NCI-H774 (cell line): ENCODE measurements at places on chromosomes 3 and 15.

- no peak for DNase-seq
These were observed 533.9 kb downstream of the TBL1XR1 start for GRCh38 chr3:176663387-176663786.

GRCh38 chr15:26864664-26865191 lies 2.1 kb upstream of the GABRA5 start:
- peak; percentile 2 for DNase-seq

- DNase-seq = no peak
These were observed 38.5 kb upstream of the CPB1 start for GRCh38 chr3:148789146-148789545.

- DNase-seq = no peak
These were observed 76.7 kb downstream of the FEM1B start for GRCh38 chr15:68354268-68354667.

DNA sequence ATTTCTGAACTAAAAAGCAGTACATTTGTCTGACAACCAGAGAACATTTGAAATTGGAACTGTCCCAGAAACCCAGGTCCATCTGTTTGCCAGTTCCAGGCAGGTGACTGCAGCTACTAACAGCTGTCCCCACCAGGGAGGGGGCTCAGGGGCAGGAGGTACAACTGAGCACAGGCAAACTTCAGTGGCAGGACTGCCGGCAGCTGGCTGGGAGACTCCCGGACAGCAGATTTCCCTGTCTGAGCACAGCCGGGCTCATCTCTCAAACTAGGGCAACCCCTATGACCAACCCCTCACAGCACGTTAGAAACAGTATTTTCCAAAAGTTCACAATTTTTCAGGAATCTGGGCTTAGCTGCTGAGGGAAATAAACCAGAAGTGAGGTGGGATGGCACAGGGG lies 88.8 kb downstream of the MEGF11 start:
- DNase-seq = no peak

GRCh38 chr15:76056931-76057330 lies 2.9 kb upstream of the TMEM266 start:
- no peak for DNase-seq

- no peak for DNase-seq
These were observed 28.8 kb upstream of the LEKR1 start for GRCh38 chr3:156797368-156797767.

GRCh38 chr15:69200832-69201745 lies 40.7 kb downstream of the GLCE start:
- DNase-seq = no peak

GRCh38 chr3:174308736-174309135 lies 550.4 kb upstream of the NAALADL2 start:
- no peak for DNase-seq

GRCh38 chr3:44712455-44713075 lies at the start of gene ZNF502:
Gene ZNF502, plus strand, starts transcription at chr3:44712660. Its CDS starts 7,602 bp downstream, at chr3:44720262.
- no peak for DNase-seq

- DNase-seq = no peak
These were observed 139.4 kb downstream of the OPA1 start for GRCh38 chr3:193732391-193732790.

DNA sequence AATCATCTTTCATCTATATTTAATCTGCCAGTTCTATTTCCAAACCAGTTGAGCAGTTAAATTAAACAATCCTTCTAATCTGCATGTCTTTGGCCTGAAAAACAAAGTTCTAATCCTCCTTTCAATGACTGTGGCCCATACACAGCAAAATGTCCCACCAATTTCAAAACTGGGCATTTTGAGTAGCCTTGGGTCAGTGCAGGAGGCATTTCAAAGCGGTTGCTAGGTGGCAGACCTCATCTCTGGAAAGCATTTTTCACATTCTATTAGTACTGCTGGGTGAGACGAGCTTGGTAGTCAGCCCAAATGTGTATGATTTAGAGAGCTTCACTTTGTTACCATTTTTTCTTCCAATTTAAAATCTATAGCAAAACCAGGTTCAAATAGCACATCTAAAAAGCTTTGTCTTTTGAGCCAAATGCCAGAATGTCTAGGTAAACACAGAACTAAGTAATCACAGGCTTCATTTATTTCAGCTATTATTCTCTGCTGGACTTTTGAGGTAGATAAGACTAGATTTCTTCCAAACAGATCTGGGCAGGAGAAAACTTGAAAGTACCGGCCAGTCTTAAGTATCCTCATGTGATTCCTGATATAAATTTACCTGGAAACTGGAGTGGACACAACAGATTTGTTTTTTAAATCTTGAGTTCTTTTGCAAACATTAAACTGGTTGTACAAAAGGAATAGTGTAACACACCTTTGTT lies 8.9 kb upstream of the ARHGEF26 start:
- no peak for DNase-seq

GRCh38 chr15:76196269-76197231 lies 114.7 kb downstream of the ETFA start:
- no peak for DNase-seq

DNA sequence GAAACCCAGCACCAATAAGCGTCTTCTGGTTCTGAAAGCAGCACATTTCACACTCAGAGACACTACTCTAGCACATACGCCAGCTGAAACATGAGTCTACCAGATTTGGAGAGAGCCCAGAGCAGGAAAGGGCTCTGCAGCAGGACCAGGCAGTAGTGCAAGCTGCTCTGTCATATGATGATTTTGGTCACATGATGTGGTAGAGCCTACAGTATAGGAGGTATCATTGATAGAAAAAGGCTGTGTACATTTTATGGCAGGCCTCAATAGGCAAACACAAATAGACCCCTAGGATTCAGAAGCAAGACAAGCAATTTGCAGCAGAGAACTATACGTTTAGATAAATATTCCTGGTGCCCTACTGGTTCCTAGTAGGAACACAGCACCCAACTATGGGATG lies 58.2 kb downstream of the QTRT2 start:
- DNase-seq = no peak

- no peak for DNase-seq
These were observed 223.7 kb upstream of the NANOGP8 start for GRCh38 chr15:35308802-35309201.

GRCh38 chr3:14467814-14468620 lies 65.6 kb downstream of the SLC6A6 start:
- no peak for DNase-seq

DNA sequence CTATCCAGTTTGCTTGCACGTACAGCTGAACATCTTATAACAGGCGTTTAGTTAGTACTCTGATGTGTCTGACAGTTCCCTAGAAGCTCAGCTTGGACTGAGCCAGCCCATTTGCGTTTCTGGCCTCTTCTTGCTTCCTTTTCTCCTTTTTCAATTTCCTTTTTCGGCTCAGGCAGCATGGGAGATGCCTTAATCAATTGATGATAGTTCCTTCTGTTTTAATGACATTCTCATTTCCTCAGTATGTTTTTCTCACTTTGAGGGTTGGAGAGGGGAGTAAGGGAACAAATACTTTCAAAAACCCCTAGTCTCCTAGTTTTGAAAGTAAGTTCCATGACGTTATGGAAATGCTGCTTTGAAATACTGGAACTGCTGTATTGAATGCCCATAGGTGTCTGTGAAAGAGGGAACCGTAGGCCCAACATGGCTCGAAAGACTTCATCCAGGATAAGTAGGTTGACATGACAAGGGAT lies 18.9 kb downstream of the IL1RAP start:
- no peak for DNase-seq

- DNase-seq = no peak
These were observed 102.5 kb downstream of the PDCD6IP start for GRCh38 chr3:33900809-33901505.

DNA sequence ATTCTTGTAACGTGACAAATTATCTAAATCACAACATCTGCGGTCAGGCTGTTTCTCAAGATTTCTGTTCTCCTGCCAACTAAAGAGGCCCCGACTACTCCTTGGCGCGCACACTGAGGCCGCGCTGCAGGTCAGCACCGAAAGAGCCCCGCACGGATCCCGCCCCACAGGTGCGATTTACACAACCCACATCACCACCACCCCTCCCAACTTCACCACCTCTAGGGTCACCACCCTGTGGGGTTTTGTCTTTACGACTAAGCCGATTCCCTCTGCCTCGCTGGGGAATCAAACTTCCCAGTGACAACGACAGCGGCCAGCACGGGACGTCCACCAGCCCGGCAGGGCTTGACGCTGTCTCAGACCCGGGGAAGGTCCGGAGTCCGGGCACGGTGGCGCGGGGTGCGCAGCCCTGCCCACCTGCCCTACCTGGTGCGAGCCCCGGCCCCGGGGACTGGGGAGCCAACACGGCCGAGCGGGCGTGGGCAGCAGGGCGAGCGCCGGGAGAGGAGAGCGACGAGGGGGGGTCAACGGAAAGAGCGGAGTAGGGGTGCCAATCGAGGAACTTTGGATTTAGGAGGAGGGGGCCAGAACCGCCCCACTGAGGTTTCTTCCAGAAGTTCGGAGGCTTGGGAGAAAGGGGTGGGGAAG lies 764 bp downstream of the UACA start:
- DNase-seq = peak; percentile 1

DNA sequence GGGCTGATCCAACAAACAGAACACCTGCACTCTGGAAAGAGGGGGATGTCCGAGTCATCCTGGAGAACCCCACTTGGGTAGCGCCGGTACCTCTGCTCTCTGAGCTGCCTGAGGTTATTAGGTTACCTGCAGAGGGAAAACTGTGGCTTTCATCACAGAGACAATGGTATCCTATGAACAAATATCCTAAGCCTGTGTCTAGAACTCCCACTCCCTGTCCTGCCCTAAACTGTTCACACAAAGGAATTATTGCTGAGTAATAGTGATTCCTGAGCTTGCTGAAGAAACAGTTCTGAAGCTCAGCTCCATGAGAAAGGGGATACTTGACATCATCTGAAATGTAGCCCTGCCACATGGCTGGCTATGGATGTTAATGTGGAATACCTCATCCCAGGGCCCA lies 31.9 kb upstream of the WNT5A start:
- DNase-seq = no peak

GRCh38 chr3:72318504-72319193 lies 529.6 kb downstream of the SHQ1 start:
- no peak for DNase-seq
